Stomach (tissue), 19 donors: ENCODE measurements at places on chromosomes 5 and 9. TPM values are rescaled to one million over a fixed set of nuclear protein-coding genes. Genes with fewer than 3 reads are reported as not detected.

DNA sequence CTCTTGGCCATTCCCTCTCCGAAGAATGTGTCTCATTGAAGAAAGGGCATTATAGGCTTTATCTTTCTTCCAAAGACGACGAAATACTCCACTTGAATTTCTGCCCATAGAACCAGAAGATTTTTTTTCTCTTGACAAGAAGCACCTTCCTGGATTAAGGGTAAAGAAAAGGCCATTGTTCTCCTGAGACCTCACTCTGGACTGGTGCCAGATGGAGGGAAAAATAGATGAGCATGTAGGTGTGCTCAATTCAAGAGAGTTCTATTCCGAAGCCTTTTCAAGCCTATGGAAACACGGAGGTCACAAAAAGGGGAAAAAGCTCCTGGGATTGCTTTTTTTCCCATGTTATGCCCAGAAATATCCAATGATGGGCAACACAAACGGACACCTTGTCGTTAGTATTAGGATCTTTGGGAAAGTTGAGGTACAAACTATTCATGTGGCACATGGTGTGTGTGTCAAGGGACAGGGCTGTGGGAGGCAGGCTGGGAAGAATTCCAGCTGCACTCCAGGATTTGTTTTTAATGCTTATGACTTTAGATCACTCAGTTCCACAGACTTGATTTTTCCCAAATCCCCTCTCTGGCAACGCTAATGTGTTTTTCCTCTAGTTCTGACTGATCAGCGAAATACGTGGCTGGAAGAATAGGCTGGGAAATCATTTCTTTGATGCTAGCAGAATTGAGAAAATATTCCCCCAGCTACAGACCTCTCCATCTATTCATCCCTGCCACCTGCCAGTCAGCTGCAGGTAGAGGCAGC lies 89.9 kb downstream of the SIL1 start:
- no peaks in the 10 kb centered on the region for H3K27me3 ChIP-seq
- no peak for DNase-seq
- no peaks in the 10 kb centered on the region for H3K36me3 ChIP-seq
- H3K4me1 ChIP-seq, result peaks cover 25% of the 10 kb centered on the region

- no peak overlapping the region for H3K27ac ChIP-seq
- DNase-seq, result no peak
- H3K4me1 ChIP-seq, result no peaks in the 10 kb centered on the region
- H3K36me3 ChIP-seq, result no peaks in the 10 kb centered on the region
- no peak overlapping the region for H3K4me3 ChIP-seq
Observed at GRCh38 chr5:170836226-170836625, 25.6 kb upstream of the RANBP17 start.

DNA sequence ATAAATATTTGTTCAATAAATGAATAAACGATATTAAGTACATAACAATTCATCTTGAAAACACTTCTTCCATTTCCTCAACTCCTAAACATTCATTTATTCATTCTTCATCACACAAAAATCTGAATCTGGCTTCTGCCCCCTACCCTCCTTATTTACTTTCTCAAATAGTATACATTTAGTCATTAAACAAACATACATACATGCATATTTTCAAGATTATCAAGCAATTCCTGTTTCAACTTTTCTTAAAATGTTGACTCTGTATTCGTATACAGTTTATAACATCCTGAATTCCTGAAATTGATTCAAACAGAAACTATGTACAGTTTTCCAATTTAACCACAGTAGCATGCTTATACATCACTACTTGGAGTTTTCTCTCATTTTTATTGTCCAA lies 129.0 kb downstream of the MUSK start:
- H3K27me3 ChIP-seq, result no peaks in the 10 kb centered on the region
- no peak for DNase-seq
- H3K4me3 ChIP-seq, result no peak overlapping the region
- no peaks in the 10 kb centered on the region for H3K4me1 ChIP-seq

DOK3 gene
- 5.0 TPM for total RNA-seq

HTR4 gene
- not detected for total RNA-seq

DNA sequence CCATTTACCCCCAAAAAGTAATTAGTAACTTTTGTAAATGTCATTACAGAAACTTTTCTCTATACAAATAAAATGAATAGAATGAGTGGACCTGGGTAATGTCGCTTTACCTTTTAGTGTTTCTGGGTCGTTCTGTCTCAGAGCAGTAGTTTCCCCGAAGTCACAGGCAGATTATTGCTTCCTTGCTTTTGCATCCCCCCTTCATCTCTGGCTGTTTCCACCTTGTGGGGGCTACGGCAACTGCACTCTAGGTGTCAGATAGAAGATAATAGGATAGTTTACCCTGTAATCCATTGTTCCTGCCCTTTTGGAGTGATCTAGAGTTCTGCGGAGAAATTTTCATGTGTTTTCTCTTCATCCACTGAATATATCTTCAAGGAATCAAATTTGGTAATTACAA lies 68.7 kb downstream of the PRR16 start:
- no peaks in the 10 kb centered on the region for H3K4me1 ChIP-seq
- DNase-seq, result no peak
- H3K4me3 ChIP-seq, result no peak overlapping the region
- H3K27ac ChIP-seq, result no peak overlapping the region
- no peaks in the 10 kb centered on the region for H3K27me3 ChIP-seq

IGIP gene
- total RNA-seq, result 3.5 TPM

DNA sequence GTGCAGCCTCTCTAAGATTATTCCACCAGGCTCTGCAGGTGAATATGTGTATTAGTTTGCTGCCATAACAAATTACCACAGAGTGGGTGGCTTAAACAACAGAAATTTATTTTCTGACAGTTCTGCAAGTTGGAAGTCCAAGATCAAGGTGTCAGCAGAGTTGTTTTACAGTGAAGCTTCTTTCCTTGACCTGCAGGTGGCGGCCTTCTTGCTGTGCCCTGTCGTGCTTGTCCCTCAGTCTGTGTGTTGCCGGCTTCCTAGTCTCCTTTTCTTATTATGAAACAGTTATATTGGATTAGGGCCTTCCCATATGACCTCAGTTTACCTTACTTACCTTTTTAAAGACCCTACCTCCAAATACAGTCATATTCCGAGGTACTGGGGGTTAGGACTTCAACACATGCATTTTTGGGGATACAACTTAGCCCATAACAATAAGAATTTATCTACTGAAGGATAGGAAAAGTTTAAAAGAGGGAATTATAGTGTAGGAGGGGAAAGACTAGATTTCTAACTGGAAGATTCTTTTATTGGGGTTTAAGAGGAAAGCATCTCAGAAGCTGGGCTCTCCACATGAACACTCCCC lies 97.4 kb downstream of the OSTF1 start:
- H3K4me1 ChIP-seq, result no peaks in the 10 kb centered on the region
- H3K4me3 ChIP-seq, result no peak overlapping the region
- no peaks in the 10 kb centered on the region for H3K36me3 ChIP-seq
- H3K27ac ChIP-seq, result no peak overlapping the region

SPAAR gene
- not detected for total RNA-seq

GRCh38 chr9:81213456-81213855 lies 475.9 kb downstream of the TLE1 start:
- DNase-seq, result no peak
- no peaks in the 10 kb centered on the region for H3K27me3 ChIP-seq
- H3K27ac ChIP-seq, result no peak overlapping the region

GRCh38 chr5:118952992-118953651 lies 35.2 kb downstream of the DTWD2 start:
- no peaks in the 10 kb centered on the region for H3K36me3 ChIP-seq
- H3K27me3 ChIP-seq, result no peaks in the 10 kb centered on the region
- H3K27ac ChIP-seq, result no peak overlapping the region
- DNase-seq, result no peak
- no peaks in the 10 kb centered on the region for H3K4me1 ChIP-seq
- no peak overlapping the region for H3K4me3 ChIP-seq

SPACA9 gene
- total RNA-seq, result not detected

DNA sequence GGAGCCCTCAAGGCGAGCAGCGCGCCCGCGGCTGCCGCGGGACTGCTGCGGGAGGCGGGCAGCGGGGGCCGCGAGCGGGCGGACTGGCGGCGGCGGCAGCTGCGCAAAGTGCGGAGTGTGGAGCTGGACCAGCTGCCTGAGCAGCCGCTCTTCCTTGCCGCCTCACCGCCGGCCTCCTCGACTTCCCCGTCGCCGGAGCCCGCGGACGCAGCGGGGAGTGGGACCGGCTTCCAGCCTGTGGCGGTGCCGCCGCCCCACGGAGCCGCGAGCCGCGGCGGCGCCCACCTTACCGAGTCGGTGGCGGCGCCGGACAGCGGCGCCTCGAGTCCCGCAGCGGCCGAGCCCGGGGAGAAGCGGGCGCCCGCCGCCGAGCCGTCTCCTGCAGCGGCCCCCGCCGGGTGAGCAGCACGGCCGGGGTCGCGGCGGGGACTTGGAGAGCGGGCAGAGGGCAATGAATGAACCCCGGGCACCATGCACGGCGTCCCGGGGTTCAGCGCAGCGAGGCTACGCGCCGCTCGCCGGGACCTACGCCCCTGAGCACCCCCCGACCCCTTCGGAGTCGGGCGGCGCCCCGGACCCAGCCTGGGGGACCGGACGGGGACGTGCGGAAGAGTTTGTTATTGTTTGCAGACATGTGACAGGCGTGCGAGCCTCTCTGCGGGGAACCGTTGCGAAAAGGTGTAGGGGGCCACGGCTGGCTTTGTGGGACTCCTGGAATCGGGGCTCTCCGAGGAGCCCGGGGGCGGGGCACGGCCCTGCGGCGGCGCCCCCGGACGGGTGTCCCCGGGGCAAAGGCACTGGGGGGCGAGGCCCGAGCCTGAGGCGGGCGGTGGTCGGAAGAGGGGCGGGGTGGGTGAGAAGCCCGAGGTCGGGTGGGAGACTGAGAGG lies 553 bp downstream of the MAP3K1 start:
- H3K4me1 ChIP-seq, result peaks cover 13% of the 10 kb centered on the region
- H3K27ac ChIP-seq, result peak overlapping the region; percentile 88
- H3K27me3 ChIP-seq, result no peaks in the 10 kb centered on the region
- peak overlapping the region; percentile 86 for H3K4me3 ChIP-seq

KLHL3 gene
- total RNA-seq, result 9.5 TPM

SPINK4 gene
- total RNA-seq, result not detected

DNA sequence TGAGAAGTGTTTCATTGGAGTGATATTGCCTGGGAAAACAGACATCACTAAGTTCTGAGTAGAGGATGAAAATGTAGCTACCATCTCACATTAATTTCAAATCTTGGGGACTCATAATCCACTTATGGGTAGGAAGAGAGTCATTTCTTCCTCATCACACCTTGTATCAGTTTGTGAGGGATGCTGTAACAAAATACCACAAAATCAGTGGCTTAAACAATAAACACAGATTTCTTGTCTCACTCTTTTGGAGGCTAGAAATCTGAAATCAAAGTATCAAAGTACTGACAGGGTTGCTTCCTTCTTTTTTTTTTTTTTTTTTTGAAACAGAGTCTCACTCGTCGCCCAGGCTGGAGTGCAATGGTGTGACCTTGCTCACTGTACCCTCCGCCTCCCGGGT lies 3.4 kb downstream of the CARD6 start:
- no peak for DNase-seq
- H3K27me3 ChIP-seq, result no peaks in the 10 kb centered on the region
- peaks cover 13% of the 10 kb centered on the region for H3K36me3 ChIP-seq
- no peak overlapping the region for H3K4me3 ChIP-seq
- no peak overlapping the region for H3K27ac ChIP-seq
- peaks cover 47% of the 10 kb centered on the region for H3K4me1 ChIP-seq

DNA sequence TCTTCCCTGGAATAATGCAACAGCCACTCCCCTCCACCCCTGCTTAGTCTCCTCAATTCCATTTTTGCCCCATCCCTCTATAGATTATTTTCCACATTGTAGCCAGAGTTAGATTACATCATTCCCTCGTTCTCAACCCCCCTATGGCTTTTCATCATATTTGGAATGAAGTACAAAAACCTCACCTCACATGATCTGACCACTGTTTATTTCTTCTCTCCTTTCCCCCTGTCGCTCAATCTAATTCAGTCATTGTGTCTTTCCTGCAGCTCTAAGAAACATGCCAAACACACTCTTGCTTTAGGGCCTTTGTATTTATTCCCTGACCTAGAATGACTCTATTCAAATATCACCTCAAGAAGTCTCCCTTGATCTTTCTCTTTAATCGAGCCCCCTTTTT lies 22.6 kb upstream of the HK3 start:
- DNase-seq, result no peak
- H3K4me1 ChIP-seq, result no peaks in the 10 kb centered on the region
- no peak overlapping the region for H3K27ac ChIP-seq
- H3K36me3 ChIP-seq, result peaks cover 28% of the 10 kb centered on the region

NME5 gene
- total RNA-seq, result 1.5 TPM

GRCh38 chr9:16912197-16912596 lies 41.7 kb upstream of the BNC2 start:
- no peaks in the 10 kb centered on the region for H3K27me3 ChIP-seq
- no peaks in the 10 kb centered on the region for H3K4me1 ChIP-seq
- no peak overlapping the region for H3K27ac ChIP-seq
- no peak overlapping the region for H3K4me3 ChIP-seq
- no peak for DNase-seq

ABITRAM gene
- total RNA-seq, result 0.29 TPM

- no peak for DNase-seq
- no peaks in the 10 kb centered on the region for H3K27me3 ChIP-seq
- H3K4me1 ChIP-seq, result no peaks in the 10 kb centered on the region
Observed at GRCh38 chr9:91966503-91966902, 16.5 kb upstream of the ROR2 start.

BSPRY gene
- total RNA-seq, result 60.3 TPM

MSMP gene
- total RNA-seq, result not detected

- H3K4me3 ChIP-seq, result no peak overlapping the region
- DNase-seq, result no peak
- no peaks in the 10 kb centered on the region for H3K27me3 ChIP-seq
- no peaks in the 10 kb centered on the region for H3K36me3 ChIP-seq
- H3K4me1 ChIP-seq, result no peaks in the 10 kb centered on the region
- H3K27ac ChIP-seq, result no peak overlapping the region
Observed at GRCh38 chr9:1492156-1492555, 442.0 kb downstream of the DMRT2 start.

SLC46A2 gene
- not detected for total RNA-seq

RRAGA gene
- 31.9 TPM for total RNA-seq

DNA sequence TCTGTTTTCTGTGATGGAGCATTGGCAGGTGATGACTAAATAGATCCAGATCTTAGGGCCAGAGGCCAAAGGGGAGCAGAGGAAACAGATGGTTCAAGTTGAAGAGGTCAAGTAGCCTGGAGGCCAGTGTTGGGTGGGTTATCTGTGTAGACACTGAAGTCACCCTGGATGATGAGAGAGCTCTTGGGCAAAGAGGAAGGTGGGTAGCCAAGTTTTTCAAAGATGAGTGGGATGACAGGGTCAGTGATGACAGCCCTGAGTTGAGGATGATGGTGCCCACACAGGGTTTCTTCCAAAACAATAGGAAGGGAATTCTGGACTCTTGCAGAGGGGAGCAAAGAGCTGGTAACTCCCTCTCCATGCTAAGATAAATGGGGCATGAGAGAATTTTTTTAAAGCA lies 76.6 kb downstream of the CD180 start:
- H3K4me1 ChIP-seq, result no peaks in the 10 kb centered on the region
- peaks cover 67% of the 10 kb centered on the region for H3K36me3 ChIP-seq
- H3K27ac ChIP-seq, result no peak overlapping the region
- no peak for DNase-seq

PCDH12 gene
- 2.2 TPM for total RNA-seq
